ENCODE measurements at places on chromosomes 12 and 14.

GRCh38 chr12:120126635-120127005 is 10.1 kb upstream of the RAB35 start:
- DNase-seq = no peak

- no peak for DNase-seq
Measured at GRCh38 chr12:44227616-44228015, 391.7 kb downstream of the TMEM117 start.

DNA sequence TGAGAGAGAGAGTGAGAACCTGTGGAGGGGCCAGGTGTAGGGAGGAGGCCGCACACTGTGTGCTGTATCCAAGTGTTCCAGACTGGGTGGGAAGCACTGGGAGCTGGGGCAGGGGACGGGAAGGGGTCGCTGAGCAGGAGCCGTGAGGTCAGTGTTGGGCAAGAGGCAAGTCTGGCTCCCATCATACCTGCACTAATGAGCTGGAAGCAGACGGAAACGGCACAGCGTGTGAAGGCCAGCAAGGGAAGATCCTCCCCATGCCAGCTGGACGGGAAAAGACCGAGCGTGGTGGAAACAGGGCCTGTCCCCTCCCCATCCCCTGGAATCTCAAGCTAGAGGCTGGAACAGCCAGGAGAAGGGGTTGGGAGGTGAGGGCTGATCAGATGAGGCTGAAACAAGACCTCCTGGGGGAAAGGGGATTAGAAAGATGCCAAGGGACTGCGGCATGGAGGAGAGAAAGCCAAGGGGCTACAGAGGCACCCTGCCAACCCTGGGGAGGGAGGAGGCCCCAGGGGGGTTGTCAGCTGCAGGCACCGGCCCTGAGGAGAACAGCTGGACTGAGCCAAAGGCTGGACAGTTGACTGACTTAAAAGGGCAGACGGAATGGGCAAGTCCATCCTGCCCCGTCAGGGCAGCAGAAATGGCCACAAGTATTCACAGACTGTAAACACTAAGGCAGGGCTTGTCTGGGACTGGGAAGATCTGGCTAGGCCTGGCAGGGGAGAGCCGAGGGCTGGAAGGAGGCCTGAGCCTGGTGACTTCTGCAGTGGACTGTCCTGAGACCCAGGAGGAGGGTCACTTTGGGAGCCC is 19.0 kb upstream of the LTBP2 start:
- no peak for DNase-seq

DNA sequence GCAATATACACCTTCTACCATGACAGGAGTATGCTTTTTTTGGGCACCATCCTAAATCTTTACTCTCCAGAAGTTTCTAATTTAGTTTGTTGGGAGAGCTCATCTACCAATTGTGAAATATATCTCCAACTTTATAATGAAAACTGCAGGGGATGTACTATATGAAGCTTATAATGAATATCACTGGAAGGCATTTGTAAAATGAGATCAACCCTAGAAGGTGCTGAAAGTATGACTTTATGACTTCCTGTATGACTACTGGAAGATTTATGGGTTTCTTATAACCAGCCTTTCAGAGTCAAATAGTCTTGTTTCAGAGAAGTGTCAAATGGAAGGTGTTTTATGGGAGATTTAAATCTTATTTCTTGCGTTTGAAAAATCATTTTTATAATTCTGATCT is 122.9 kb downstream of the MYRFL start:
- DNase-seq = peak; percentile 50

GRCh38 chr12:66269757-66270383 is 32.4 kb upstream of the HELB start:
- DNase-seq = peak; percentile 61

DNA sequence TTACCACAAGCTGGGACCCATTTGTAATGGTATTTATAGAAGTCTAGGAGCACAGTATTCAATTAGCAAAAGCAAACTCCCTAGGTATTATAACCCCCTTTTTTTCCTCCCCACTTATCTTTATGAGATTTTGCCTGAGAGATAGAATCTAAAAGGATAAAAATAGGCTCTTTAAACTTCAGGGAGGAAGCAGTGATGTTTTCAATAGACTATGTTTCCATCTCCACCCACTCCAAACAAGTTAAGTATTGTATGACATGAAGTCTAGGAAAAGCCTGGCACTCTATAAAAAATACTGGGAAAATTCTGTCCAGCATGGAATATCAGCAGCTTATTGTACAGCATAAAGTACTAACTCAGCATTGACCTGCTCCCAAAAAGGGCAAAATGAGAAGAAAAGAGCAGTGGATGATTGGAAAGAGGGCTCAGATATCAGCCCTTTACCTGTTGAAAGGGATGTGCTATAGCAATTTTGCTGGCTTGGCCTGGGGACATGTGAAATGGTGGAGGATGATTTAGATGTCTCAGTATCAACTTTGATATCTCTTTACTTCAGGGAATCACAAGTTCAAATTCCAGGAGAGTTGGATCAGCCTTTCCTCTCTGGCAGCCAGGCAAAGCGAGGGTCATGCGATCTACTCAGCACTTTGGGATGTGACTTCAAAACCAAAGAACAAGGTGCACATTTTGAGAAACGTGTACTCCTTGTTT is 72.4 kb downstream of the IGF1 start:
- DNase-seq = no peak

All from fibroblast of skin of scalp (primary cell).